ENCODE measurements at places on chromosomes 12 and 14.

GRCh38 chr12:49041881-49042484 lies 18.6 kb downstream of the KMT2D start:
- no peak for DNase-seq

- DNase-seq: peak; percentile 93
Observed at GRCh38 chr14:71206766-71207371, 299.6 kb downstream of the PCNX1 start.

- DNase-seq: no peak
Observed at GRCh38 chr14:22613106-22613695, 15.1 kb downstream of the ABHD4 start.

- no peak for DNase-seq
Observed at GRCh38 chr12:15605881-15606590, 183.2 kb downstream of the EPS8 start.

GRCh38 chr12:79083181-79083580 lies 218.6 kb downstream of the SYT1 start:
- no peak for DNase-seq

GRCh38 chr12:9363145-9363544 lies 154.9 kb upstream of the PZP start:
- no peak for DNase-seq

- peak; percentile 20 for DNase-seq
Observed at GRCh38 chr12:125228519-125229260, 163.5 kb downstream of the AACS start.

DNA sequence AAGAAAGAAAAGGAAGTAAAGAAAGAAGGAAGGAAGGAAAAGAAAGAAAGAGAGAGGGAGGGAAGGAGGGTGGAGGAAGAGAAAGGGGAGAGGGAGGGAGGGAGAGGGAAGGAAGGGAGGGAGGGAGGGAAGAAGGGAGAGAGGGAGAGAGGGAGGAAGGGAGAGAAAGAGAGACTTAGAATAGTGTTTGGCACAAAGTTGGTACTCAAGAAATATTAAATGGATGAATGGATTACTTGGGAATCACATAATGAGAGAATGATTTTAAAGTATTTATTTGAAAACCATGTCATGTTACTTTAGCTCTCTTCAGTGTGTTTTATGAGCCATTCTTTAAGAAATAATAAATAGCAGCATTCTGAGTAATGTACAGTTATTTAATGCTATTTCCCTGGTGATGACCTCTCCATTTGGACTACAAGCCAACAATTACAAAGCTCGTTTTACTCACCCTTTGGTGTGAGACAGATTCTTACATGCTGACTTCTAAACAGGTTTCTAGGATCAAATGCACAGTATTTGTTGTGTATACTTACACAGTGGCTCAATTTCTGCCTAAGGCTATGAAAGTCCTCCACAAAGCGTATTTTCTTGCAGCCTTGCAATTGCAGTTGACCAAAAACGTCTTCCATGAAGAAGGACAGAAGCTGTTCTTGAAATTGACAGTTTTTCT lies 861 bp downstream of the IL26 start:
- no peak for DNase-seq

GRCh38 chr14:67571991-67572323 lies 28.1 kb downstream of the PIGH start:
- DNase-seq: no peak

DNA sequence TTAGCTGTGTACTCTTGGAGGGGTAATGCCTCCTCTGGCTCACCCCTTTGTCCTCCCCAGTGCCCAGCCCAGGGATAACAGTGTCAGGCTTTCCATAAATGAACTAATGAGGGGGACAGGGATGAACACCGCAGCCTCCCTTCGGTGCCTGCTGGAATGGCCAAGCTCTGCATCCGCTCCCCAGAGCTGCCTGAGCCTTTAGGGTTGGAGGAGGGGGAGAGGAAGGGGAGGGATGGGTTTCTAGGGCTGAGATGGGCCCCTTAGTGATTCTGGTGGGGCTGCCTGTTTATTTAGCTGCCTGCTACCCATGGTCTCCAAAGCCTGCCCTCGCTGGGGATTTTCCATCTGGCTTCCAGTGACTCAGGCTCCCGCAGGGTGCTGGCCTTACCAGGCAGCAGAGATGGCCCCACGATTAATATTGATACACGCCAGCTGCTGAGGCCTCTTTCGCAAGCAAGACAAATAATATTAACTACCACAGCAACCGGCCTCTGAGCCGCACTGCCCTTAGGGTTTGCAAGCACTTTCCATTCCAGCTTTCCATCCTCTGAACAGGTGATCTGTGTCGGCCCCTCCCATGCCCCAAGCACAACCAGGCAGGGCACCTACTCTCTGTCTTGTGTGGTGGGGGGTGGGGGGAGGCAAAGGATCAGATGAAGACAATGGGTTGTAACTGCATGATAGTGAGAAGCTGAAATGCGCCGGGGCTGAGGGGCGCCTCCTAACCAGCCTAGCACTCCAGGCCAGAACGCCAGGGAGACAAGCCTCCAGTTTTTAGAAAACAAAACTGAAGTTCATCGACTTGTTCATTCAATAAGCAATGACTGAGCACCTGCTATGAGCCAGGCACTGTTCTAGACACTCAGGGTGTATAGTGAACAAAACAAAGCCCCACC lies 56.7 kb downstream of the C14orf132 start:
- no peak for DNase-seq

- no peak for DNase-seq
Observed at GRCh38 chr12:108394196-108394595, 55.1 kb upstream of the CMKLR1 start.

DNA sequence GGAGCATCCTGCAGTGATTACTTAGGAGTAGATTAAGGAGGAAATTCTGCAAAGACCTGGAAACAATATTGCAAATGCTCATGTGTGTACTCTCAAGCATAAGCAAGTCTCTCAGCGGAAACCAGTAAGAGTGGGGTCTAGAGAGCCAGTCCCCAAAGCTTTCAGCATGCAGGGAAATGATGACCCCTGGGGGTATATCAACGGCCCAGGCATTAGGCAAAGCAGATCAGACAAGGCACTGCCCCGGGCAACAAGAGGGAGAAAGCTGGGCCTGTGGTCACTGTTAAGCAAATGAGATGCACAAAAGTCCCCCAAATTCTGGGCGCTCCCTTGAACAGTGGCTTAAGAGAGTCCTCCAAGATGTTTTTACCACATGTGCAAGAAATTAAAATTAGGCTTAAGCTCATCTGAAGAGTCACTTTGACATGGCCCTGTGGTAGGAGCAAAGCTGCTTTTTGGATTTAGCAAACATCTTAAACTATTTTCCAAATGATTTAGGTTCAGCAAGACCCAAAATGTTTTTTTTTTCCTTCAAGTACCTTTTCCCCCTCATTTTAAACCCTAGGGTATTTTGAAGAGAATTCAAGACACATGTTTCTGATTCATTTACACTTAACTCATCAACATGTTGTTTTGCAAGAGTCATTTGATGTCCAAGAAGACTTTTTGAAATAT lies 457.1 kb upstream of the TBX3 start:
- DNase-seq: no peak

- no peak for DNase-seq
Observed at GRCh38 chr12:102167821-102168604, 29.6 kb downstream of the PMCH start.

DNA sequence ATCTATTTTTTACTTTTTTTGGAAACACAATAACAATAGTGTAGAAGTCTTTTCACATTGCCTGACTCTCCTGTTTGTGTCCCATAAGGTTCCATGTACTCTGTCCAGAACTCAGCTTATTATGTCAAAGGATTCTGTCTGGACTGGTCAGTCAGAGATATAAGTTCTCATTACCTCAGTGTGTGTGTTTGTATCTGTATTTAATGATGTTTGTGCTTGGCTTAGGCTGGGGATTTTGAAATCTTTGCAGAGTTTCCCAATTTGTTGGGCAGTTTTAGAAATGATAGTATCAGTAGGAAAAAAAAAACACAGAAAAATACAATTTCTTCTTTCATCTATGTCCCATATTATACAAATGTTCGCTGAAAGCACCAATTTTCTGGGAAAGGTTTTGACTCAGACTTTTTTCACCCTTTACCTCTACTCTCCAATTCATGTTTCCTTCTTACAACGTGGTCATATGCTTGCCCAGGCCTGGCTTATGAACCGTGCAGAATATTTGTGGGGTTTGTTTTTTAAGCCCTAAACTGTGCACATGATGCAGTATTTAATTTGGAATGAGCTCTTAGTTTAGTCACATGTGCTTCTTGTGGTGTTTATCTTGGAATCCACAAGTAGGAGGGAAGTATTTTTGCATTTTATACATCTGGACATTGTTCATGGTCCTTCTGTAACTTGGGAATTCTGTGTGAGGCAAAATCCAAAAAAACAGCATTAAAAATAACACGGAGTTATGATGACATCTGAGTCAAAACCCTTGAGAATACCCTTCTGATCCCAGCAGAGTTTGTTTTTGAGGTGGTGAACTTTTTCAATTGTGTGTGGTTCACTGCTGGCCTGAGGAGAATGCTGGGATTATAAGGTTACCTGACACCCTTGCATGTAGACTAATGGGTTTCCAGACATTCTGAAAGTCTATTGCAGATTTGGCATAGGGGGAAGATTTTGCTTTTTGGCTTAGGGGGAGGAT lies 121.2 kb downstream of the RAD51B start:
- no peak for DNase-seq

DNA sequence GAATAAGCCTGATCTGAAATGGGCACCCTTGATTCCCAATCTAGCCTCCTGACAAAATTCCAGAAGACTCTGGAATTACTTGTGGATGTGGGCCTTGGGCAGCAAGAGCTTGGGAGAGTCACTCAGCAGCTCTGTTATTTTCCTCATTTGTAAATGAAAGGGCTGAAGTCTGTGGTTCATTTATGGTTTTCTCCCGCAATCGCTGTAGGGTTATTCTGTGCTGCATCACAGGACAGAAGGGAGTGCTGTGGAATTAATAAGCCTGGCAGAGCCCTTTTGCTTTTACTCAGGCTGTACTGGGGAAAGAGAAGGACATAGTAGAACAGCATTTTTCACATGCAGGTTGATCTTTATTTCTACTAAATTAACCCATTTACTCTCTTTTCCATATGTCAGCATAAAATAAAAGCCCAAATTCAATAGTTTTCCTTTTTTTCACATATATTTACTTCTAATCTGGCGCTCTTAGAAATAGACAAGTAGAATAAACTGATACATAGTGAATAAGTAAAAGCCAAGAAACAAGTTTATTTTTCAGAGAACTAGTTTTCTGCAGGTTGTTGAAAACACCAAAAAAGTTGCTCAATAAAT lies 49.2 kb downstream of the DUSP16 start:
- DNase-seq: no peak

DNA sequence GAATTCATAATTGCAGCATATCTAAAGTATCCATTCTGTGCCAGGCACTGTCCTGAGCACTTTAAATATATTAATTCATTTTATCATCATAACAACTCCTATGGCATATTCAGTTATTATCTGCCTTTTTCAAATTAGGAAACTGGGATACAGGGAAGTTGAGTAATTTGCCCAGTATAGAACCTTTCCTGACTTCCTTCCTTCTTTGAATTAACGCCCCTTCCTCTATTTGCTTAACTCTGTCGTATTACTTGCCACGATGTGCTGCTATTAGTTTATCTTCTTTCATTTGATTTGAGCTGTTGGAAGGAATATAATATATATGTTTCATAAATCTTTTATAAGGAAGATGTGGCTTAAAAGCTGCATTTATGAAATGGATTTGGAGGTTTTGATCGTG lies 25.4 kb upstream of the FAM177A1 start:
- no peak for DNase-seq

DNA sequence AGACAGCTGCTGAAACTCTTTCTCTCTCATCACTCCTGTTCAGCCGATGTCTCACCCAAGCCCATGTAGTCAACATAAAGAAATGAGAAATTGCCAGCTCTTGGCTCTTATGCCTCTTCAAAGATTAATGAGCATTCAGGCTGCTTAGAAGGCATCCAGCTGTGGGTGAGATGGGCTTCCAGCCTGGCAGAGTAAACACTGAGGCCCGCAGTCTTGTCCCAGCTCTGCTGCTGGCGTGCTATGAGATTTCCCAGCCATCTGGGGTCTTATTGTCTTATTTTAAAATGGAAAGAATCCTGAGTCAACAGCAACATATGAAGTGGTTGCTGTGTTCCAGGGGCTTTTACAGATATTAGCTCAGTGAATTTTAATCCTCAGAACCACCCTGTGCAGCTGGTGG lies 12.6 kb downstream of the RXYLT1 start:
- no peak for DNase-seq

GRCh38 chr12:30719060-30719459 lies 23.4 kb upstream of the IPO8 start:
- no peak for DNase-seq

DNA sequence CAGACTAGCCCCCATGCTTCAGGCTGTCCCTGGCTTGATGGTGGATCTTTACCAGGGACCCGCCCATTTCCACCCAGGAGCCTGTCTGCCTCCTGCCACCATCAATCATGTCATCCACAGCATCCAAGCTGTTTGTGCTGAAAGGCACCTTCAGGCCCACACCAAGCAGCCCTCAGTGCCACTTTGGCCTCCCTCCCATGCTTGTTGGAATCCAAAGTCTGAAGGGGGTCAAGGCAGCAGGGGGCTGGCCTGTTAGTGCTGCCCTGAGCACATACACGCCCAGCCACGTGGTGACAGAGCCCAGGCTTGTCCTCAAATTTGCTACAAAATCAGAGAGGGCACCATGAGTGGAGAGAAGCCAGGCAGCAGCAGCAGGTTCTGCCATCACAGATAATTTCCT lies 1146.8 kb downstream of the FSCB start:
- no peak for DNase-seq

- no peak for DNase-seq
Observed at GRCh38 chr12:24553259-24553658, 395.6 kb downstream of the BCAT1 start.

- DNase-seq: no peak
Observed at GRCh38 chr12:32043928-32044549, 62.6 kb upstream of the BICD1 start.

DNA sequence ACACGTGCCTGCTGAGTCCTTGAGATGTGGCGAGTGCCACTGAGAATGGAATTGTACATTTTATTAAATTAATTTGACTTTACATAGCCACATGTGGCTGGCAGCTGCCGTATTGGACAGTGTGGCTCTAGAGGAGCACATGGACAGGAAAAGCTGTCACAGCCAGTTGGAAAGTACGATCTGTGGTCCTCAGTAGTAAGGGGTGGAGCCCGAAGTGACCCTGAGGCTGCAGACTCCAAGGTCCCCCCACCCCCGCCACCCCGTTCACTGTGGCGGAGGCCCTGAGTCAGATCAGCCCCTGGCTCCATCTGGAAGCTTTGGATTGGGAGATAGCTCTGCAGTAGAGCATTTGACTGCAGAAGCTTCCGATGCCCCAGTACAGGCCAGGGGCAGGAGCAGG lies 25.8 kb upstream of the BEGAIN start:
- DNase-seq: no peak

- no peak for DNase-seq
Observed at GRCh38 chr12:1115484-1116231, 124.6 kb downstream of the ERC1 start.

Measured in COLO829 (cell line).